ENCODE measurements at places on chromosomes 11 and 22.

GRCh38 chr11:59559886-59560285 is 48.5 kb downstream of the OR4D9 start:
- DNase-seq: no peak

GRCh38 chr22:19167106-19167869 is 11.2 kb downstream of the SLC25A1 start:
- DNase-seq: no peak

- no peak for DNase-seq
Observed at GRCh38 chr11:65640483-65641296, 2.8 kb downstream of the SIPA1 start.

DNA sequence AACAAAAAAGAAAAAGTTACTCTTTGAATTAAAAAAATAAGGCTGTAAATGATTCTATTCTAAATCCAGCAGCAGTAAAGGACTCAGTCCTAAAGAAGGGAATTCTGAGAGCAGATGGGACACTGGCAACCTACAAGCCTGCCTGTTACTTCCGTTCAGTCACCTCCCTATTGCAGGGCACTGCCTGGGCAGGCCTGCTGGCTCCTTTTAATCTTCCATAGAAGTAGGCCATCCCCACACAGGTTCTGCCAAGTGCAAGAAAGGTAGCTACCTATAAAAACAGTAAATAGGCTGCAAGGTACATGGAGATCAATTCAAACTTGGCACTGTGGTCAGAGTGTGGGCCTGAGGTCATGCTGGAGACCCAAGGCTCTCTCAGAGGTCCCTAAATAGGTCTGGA is 136.4 kb downstream of the TRIM44 start:
- DNase-seq: no peak

GRCh38 chr11:96006037-96006436 is 82.1 kb upstream of the MTMR2 start:
- no peak for DNase-seq

DNA sequence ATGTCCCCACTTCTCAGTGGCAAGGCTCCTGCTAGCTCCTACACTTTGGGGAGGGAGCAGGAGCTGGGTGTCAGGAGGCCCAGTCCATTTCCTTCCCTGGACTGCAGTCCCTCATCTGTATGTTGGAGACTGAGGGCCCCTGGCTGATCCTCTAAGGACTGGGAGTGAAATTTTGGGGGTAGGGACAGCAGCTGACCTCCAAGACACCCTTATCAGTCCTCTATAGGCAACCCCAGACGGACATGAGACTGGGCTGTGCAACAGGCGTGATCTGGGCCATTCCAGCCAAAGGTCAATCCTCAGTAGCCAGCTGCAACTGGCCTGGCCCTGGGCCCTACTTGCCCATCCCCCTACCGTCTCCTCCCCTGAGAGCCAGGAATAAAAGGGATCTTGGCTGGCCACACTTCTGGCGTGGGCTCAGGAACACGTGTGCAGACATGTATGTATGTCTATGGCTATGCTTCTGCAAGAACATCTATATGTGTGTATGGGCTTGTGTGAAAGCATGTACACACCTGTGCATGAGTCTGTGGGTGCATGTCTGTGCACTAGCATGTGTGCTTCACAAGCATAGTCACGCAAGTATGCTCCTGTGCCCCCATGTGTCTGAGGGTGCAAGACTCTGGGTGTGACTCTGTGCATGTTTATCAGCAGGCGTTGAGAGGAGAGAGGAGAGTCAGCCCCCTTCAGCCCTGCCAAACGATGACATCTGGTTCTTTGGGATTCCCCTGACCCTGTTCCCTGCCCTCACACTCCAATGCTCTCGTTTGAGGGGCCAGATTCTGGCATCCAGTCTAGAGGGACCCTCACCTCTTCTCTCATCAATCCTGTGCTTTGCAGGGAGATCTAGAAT is 24.6 kb upstream of the DGAT2 start:
- no peak for DNase-seq

DNA sequence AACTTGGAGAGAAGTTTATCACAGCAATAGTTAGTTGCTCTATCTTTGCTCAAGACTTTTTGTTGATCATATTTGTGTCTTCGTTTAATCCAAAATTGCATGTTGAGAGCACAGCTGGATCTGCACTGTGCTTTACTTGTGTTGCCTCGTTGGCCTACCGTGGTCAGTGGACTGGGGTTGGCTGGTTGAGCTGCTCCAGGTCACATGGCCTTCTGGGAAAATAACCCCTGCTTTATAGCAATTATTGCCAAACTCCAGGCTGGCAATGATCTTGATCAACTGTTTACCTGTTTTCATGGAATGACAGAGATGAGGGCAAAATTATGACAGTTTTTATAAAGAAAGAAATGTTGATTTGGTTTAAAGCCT is 5.7 kb upstream of the PLET1 start:
- no peak for DNase-seq

Measured in GM12864 (cell line).